ENCODE measurements at places on chromosomes 7 and 10. TPM values are rescaled to one million over a fixed set of nuclear protein-coding genes. Genes with fewer than 3 reads are reported as not detected.
A peak's percentile ranks its signal among the peaks of the same experiment; 100 is the strongest.

ZNF789 gene
- 46.7 TPM for total RNA-seq

SPRN gene
- total RNA-seq = not detected

FOXP2 gene
- total RNA-seq = not detected

NUTM2B gene
- total RNA-seq = 0.45 TPM

KMT2C gene
- total RNA-seq = 106 TPM

C10orf105 gene
- total RNA-seq = 0.04 TPM

PKD1L1 gene
- total RNA-seq = 0.16 TPM

- H3K27ac ChIP-seq = no peak overlapping the region
- H3K4me1 ChIP-seq = no peaks in the 10 kb centered on the region
- no peak overlapping the region for H3K4me3 ChIP-seq
- no peaks in the 10 kb centered on the region for H3K36me3 ChIP-seq
- no peaks in the 10 kb centered on the region for H3K27me3 ChIP-seq
Measured at GRCh38 chr7:15527648-15528047, 34.2 kb downstream of the AGMO start.

DNA sequence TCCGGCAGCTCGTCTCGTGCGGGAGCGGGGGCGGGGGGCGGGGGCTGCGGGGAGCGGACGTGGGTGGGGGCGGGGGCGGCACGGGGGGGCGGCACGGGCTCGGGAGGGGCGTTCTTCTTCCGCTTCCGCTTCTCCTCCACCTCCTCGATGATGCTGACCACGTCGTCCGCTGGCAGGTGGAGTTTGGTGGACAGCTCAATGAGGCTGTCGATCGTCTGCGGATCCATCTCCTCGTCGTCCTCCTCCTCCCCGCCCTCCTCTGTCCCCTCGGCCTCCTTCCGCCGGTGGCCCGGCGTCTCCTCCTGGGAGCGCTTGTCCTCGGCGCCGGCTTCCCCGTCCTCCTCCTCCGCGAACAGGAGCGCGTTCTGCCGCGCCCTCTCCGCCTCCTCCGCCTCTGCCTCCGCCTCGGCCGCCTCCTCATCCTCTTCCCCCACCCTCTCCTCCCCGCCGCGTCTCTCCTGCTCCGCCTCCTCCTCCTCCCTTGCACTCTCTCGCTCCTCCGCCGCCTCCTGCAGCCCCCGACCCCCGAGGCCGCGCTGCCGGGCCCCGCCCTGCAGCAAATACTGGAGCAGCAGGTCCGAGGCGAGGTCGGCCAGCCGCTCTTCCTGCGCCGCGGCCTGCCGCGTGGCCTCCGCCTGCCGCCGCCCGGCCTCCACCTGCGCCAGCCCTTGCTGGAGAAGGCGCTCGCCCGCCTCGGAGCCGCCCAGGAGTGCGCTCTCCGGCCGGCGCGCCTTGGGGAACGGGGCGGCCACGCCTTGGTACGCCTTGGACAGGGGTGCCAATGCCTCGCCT lies 1.9 kb downstream of the VGF start:
- peak overlapping the region; percentile 65 for H3K4me3 ChIP-seq
- peaks cover 50% of the 10 kb centered on the region for H3K36me3 ChIP-seq
- H3K27ac ChIP-seq = no peak overlapping the region
- peaks cover 23% of the 10 kb centered on the region for H3K4me1 ChIP-seq
- peak; percentile 3 for ATAC-seq

- no peak overlapping the region for H3K27ac ChIP-seq
- no peak overlapping the region for H3K4me3 ChIP-seq
- no peaks in the 10 kb centered on the region for H3K4me1 ChIP-seq
- H3K27me3 ChIP-seq = no peaks in the 10 kb centered on the region
Measured at GRCh38 chr7:78620920-78621319, 822.3 kb downstream of the PHTF2 start.

- H3K4me1 ChIP-seq = no peaks in the 10 kb centered on the region
- H3K27me3 ChIP-seq = no peaks in the 10 kb centered on the region
- H3K36me3 ChIP-seq = no peaks in the 10 kb centered on the region
- no peak overlapping the region for H3K27ac ChIP-seq
Measured at GRCh38 chr7:124411796-124412195, 353.8 kb downstream of the GPR37 start.

GRCh38 chr10:116451711-116452337 lies 24.2 kb downstream of the PNLIPRP3 start:
- no peak for ATAC-seq
- no peak overlapping the region for H3K27ac ChIP-seq
- H3K27me3 ChIP-seq = no peaks in the 10 kb centered on the region
- no peak overlapping the region for H3K4me3 ChIP-seq
- no peaks in the 10 kb centered on the region for H3K4me1 ChIP-seq
- H3K36me3 ChIP-seq = no peaks in the 10 kb centered on the region

DNA sequence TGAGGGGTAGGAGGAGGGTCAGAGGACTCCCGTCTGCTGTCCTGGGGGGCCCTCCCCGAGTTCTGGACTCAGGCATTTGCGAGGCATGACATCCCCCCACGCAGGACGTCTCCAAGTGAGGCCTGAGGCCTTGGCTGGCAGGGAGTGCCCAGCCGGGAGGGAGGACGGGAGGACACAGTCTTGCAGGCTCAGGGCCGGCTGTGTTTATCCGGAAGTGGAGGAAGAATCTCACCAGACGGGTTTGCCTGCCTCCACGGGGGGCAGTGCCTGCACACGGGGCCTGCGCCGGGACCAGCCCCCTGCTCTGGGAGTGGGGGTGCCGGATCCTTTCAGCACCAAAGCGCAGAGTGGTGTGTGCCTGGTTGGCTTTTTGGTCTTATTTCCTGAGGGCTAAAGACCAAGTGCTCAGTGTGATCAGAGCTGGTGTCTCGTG lies 10.9 kb downstream of the PWWP2B start:
- H3K4me1 ChIP-seq = peaks cover 4% of the 10 kb centered on the region
- no peak for ATAC-seq
- no peaks in the 10 kb centered on the region for H3K27me3 ChIP-seq
- H3K27ac ChIP-seq = no peak overlapping the region
- peaks cover 6% of the 10 kb centered on the region for H3K36me3 ChIP-seq

- H3K4me3 ChIP-seq = peak overlapping the region; percentile 83
- ATAC-seq = no peak
- no peaks in the 10 kb centered on the region for H3K36me3 ChIP-seq
- peak overlapping the region; percentile 85 for H3K27ac ChIP-seq
Measured at GRCh38 chr7:74084722-74085578, 1.3 kb downstream of the LIMK1 start.

- H3K27ac ChIP-seq = no peak overlapping the region
- no peak overlapping the region for H3K4me3 ChIP-seq
- H3K36me3 ChIP-seq = no peaks in the 10 kb centered on the region
- peaks cover 32% of the 10 kb centered on the region for H3K27me3 ChIP-seq
Measured at GRCh38 chr7:117871401-117871777, 1.9 kb downstream of the CTTNBP2 start.

DNA sequence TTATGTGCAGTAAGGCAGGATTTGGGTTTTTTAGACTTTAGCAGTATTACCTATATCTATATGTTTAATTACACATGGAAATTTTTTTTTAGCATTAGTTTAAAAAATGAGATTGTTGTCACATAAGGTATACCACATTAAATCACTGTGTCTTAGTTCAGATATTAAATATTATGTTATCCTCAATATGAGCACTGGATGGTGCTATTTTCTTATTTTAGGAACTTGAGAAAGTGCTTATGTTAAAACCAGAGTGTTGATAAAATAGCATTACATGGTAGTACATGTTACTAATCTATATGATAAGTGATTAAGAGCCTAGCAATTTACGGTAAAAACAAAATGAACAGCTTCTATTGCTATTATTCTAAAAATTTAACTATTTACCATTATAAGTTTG lies 28.8 kb downstream of the MIOS start:
- H3K4me3 ChIP-seq = no peak overlapping the region
- H3K27me3 ChIP-seq = no peaks in the 10 kb centered on the region
- no peak overlapping the region for H3K27ac ChIP-seq
- H3K4me1 ChIP-seq = no peaks in the 10 kb centered on the region
- no peak for ATAC-seq

DNA sequence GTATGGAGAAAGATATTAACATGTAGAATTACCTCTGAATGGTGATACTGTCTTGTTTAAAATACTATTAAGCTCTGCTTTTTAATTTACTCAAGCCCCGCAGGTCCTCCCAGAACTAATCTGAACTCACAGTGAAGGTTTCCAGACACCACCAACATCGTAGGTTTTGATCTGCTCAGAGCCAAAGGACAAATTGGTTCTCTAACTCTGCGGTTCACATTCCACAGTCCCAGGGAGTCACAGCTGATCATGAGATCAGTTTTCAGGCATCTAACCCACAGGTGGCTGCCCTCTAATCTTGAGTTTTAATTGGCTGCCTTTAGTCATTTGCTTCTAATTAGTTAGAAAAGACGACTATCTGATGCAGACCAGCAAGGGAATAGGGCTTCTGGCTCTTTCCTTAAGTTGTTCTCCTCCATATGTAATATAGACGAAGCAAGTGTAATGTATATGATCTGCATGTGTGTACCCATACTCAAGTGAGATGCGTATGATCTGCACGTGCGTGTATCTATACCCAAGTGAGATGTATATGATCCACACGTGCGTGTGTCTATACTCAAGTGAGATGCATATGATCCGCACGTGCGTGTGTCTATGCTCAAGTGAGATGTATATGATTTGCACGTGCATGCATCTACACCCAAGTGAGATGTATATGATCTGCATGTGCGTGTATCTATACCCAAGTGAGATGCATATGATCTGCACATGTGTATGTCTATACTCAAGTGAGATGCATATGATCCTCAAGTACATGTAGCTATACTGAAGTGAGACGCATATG lies 331.5 kb upstream of the NPVF start:
- H3K4me1 ChIP-seq = peaks cover 5% of the 10 kb centered on the region
- H3K27me3 ChIP-seq = peaks cover 4% of the 10 kb centered on the region
- no peak for ATAC-seq
- H3K4me3 ChIP-seq = no peak overlapping the region
- no peaks in the 10 kb centered on the region for H3K36me3 ChIP-seq

GRCh38 chr10:95355301-95355700 lies 64.5 kb upstream of the PDLIM1 start:
- no peaks in the 10 kb centered on the region for H3K27me3 ChIP-seq
- no peaks in the 10 kb centered on the region for H3K36me3 ChIP-seq
- H3K4me3 ChIP-seq = no peak overlapping the region
- no peaks in the 10 kb centered on the region for H3K4me1 ChIP-seq
- no peak for ATAC-seq
- H3K27ac ChIP-seq = no peak overlapping the region

- H3K27ac ChIP-seq = no peak overlapping the region
- H3K4me1 ChIP-seq = no peaks in the 10 kb centered on the region
Measured at GRCh38 chr10:86356296-86356695, 10.3 kb downstream of the GRID1 start.

DNA sequence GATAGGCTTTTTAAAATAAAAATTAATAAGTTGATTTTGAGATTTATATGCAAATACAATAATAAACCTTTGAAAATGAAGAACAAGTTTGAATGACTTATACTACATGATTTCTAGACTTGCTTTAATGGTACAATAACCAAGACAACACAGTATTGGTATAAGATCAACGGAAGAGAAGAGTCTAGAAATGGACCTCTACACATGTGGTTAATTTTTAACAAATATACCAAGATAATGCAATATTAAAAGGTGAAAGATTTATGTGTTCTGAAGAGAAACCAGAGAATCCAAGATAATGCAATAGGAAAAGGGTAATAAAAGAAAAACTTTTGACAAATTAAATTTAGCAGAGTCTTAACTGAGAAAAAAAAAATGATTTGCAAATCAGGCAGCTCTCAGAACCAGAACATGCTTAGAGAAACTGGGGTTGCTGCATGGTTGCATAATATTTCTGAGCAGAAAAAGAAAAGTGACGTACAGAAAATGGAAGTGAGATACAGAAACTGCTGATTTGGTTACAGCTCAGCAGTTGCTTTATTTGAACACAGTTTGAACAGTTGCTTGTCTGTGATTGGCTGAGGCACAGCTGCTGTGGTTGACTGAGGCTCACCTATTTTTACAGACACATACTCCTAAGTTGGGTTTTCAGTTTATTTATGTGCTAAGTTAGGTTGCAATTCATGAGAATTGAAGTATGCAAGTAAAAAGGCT lies 365.9 kb downstream of the CRPPA start:
- H3K27me3 ChIP-seq = no peaks in the 10 kb centered on the region
- no peak overlapping the region for H3K4me3 ChIP-seq
- no peaks in the 10 kb centered on the region for H3K4me1 ChIP-seq
- H3K36me3 ChIP-seq = no peaks in the 10 kb centered on the region

DNA sequence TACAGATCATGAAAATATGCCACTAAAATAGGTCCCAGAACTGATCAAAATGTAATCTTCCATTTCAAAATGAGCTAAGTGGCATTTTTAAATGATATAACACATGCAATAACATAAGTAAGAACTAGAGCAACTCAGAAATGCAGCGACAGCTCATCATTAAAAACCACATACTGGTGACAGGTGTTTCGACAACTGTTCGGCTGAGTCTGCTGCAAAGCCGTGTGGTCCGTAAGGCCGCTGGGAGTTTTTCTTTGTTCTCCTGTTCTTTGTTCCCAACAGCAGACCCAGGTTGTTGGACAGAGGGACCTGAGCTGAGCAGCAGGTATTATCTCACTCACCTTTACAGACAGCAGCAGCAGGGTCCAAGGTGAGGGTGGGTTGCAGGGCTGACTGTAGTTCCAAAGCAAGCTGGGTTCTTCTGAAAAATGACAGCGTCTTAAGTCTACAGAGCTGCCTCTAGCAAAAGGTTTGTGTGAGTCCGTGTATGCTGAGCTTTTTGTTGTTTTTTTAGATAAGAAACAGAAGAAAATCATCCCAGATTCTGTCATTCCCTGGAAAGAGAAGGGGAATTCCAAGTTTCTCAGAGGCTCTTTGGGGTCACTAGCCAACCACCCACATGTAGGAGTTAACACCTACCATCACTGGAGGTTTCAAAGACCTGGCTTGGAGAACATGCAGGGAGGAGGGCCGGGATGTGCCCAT lies 45.4 kb upstream of the MACROH2A2 start:
- H3K36me3 ChIP-seq = no peaks in the 10 kb centered on the region
- no peak overlapping the region for H3K27ac ChIP-seq
- H3K4me3 ChIP-seq = no peak overlapping the region

GRCh38 chr7:245574-246295 lies 44.2 kb upstream of the FOXL3 start:
- no peaks in the 10 kb centered on the region for H3K4me1 ChIP-seq
- H3K27me3 ChIP-seq = no peaks in the 10 kb centered on the region
- no peak for ATAC-seq
- H3K27ac ChIP-seq = no peak overlapping the region
